ENCODE measurements at places on chromosomes 1 and 21.

DNA sequence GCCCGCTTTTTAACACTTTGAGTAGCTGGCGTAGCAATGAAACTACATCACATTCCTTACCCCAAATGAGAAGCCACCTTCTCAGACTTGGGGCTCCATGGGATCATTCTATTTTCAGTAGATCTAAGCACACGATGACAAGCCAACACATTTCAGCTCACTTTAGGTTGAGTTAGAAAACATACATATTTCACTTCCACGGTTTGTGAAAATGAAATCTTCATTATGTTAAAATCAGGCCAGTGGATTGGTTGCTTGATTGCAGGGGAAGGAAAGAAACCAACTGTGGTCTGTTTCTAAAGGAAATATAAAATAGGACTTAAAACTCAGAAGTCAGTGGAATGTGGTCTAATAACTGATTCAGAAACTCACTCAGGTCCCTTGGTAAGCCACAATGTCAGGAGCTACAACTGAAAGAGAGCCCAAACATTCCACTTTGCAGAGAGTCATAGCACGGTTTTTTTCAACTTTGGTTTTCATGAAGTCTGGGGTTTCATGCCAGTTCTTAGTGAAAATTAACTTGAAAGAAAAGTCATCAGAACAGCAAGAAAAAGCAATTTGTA, 82.3 kb upstream of the TIAM1 start:
- DNase-seq = no peak

- no peak for DNase-seq
These were observed 14.0 kb upstream of the SLC19A1 start for GRCh38 chr21:45556302-45556644.

DNA sequence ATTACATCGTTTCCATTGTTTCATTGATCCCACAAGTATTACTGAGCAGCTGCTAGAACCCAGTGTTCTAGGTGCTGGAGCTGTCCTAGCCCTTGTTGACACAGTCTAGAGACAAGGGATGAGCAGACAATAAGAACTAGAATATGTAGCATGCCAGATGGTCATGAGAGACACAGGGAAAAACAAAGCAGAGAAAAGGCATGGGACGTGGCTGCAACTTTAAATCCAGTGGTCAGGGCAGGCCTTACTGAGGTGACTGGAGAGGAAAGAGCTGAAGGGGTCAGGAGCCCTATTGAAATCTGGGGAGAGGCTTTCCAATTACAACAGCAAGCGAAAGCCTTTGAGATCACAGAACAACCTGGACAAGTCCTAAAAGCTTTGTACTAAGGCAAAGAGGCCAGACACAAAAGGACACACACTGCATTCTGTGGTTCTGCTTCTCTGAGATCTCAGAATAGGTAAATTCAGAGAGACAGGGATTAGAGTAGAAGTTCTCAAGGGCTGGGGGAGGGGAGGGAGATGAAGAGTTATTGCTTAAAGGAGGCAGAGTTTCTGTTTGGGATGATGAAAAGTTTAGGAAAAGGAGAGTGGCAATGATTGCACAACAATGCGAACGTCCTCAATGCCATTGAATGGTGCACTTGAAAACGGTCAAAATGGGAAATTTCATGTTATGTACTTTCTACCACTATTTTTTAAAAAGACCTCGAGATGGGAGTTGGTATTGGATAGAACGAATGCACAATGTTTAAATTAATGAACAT, 467.4 kb upstream of the VAMP3 start:
- DNase-seq = no peak

DNA sequence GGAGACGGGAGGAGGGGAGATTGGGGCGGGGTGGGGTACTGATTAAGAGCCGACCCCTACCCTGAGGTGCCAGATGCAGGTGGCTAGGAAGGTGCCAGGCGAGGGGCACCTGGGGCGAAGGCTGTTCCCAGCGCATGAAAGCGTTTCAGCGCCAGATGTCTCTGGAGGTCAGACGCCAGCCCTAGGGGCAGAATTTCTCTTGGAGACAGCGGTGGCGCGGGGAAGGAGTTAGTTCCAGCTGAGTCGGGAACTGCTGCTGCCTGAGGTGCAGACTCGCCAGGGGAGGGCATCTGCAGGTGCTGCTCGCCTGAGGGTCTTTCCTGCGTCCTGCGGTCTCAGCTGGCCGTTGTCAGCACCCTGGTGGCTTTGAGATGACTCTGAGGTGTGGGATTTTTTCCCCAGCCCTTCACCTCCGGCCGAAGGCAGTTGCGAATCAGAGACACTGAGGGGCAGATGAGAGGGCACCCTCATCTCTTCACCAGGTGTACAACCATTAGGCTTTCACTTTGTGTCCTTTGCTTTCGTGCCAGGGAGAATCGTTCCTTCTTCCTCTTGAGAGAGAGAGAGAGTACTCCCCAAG, 539 bp downstream of the CGN start:
- DNase-seq = peak; percentile 62

- DNase-seq = no peak
These were observed 15.4 kb downstream of the AHDC1 start for GRCh38 chr1:27588256-27589232.

GRCh38 chr21:45991606-45992300, 10.2 kb downstream of the COL6A1 start:
- DNase-seq = no peak

DNA sequence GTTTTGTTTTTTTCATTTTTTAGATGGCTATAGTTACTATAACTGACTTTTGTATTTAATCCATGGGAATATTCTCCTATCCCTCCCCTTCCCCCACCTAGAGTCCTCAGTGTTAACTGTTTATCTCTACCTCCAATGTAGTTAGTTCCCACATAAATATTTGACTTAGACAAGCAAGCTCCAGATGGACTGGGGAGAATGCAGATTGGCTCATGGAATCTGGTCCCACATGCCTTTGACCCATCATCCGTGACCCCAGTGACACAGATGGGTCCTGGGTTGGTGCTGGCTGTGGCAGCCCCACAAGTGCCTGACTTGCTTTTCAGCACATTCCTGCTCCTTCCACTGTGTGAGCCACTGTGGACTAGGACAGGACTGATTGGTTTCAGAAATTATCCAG, 41.8 kb downstream of the ATP2B4 start:
- DNase-seq = no peak

DNA sequence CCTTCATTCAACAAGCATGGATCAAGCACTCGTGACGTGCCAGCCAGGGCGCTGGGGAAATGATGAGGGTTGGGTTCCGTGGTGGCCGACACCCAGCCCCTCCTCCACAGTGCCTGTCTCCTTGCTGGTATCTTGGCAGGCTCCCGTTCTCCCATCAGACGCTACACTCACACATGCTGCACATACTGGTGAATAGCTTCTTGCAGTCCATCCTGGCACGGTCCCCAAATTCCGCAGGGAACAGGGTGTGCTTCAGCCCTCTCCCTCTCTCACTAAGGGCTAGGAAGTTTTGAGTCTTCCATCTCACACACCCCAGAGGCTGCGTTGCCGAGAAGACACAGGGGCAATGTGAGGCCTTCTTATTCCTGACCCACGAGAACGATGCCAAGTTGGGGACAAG, 10.1 kb upstream of the MEF2D start:
- no peak for DNase-seq

DNA sequence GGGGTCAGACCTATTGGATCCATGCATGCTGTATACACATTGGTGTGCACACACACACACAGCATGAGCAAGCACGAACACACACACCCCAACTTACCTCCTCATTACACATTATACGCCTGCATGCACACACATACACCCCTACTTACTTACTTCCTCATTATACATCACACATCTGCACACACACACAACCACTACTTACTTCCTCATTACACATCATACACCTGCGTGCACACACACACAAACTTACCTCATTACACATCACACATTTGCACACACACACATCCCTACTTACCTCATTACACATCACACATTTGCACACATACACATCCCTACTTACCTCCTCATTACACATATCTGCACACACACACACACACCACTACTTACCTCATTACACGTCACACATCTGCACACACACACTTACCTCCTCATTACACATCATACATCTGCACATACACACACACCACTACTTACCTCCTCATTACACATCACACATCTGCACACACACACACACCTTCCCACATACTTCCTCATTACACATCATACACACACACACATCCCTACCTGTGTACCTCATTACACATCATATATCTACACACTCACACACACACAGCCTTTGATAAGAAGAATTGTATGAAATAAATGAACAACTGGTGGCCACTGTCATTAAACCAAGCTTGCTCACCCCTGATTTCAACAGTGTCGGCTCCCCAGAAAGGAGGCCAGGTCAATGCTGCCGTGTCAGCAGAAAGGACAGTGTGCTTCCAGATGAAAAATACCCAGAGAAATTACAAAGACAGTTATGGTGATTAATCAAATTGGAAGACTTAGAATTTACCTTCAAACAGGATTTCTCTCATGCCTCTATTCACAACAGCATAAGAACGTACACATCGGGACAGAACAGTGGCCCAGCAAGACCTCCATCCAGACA, 117.8 kb downstream of the SETD4 start:
- no peak for DNase-seq

- DNase-seq = no peak
These were observed 78.9 kb upstream of the F3 start for GRCh38 chr1:94620345-94621031.

DNA sequence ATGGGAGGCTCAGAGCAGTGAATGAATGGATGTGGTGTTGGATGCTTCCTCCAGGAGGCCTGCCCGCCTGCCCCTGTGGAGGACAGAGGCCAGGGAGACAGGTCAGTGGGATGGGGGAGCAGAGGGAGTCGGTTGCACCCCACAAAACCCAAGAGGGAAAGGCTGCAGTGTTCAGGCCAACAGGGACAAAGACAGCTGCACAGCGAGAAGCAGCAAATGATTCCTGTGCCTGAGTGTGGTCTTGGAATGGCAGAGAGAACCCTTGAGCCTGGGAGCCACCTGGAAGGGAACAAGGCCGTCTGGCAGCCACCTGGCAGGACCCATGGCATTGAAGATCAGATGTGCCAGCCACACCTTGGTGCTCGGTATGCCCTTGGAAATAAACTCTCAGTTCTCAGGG, 8.1 kb downstream of the TFF3 start:
- no peak for DNase-seq

- DNase-seq = no peak
These were observed 16.0 kb upstream of the ID3 start for GRCh38 chr1:23575226-23575810.

GRCh38 chr1:114224196-114224907, 70.7 kb upstream of the SYT6 start:
- no peak for DNase-seq

GRCh38 chr1:29384496-29385015, 148.2 kb downstream of the PTPRU start:
- no peak for DNase-seq
